Right cardiac atrium (tissue), 5 donors: ENCODE measurements at places on chromosomes 11 and 22. TPM values are rescaled to one million over a fixed set of nuclear protein-coding genes. Genes with fewer than 3 reads are reported as not detected.

- no peak for DNase-seq
Measured at GRCh38 chr11:58940028-58940427, 740 bp downstream of the GLYATL1 start.

DNA sequence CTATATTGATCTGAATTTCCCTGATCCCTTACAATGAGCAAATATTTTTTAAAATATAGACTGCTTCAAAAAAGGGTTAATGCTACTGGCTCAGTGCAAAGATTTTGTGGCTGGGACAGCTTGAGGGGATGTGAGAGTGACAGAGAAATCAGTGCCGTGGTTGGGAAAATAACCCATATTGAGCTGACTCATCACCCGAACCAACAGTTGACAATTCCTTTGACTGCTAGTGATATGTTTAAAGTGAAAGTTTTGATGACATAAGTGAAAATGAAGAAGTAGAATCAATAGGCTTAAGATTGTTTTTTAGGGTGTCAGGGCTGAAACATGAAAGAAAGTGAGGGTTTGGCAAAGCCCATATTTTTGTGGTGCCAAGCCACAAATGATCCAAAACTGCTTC, 257.1 kb upstream of the TENM4 start:
- DNase-seq, result no peak

DNA sequence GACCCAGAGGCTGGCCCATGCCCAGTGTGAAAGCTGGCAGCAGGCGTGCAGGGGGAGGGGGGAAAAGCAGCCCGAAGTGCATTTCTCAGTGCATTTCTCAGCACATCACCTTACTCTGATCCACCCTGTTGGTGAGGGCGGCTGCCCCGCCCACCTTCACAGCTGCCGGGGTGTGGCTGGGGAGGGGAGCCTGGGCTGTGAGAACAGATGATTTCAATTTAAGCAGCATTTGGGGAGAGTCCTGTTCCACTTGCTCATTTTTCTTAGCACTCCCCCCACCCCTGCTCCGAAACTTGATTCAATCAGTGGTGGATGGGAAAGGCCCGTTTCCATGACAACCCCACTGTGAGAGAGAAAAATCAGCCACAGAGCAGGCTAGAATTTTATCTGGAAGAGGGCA, 84.8 kb downstream of the SNX19 start:
- DNase-seq, result no peak

DNA sequence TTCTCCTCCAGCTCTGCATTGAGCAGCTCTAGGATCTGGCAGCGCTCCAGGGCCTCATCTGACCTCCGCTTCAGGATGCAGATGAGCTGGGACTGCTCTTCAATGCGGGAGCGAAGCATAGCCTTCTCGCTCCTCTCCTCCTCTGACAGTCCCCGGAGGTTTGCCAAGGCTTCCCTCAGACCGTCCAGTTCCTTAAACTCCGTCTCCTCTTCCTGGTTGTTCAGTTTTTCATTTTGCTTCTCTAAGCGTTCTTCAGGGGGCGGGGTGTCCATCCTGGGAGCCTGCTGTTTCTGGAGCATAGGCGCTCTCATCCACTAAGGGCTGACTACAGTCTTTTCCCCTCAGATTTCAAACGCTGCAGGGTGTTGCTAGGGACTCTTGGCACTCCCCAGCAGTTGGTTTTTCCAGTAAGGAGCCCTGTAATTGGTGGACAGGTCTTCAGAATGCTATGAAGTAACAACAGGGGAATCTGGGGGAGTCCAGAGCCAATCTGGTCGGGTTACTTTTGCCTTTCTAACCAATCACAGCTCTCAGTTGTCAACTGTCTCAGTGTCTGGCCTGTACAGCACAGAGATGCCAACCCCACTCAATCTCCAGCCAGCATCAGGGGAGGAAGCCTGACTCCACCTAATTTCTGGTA, at the start of gene CCDC89:
Gene CCDC89 (minus strand): TSS at position 376 of the 640 bp plus-strand sequence. CDS start 65 bp downstream, at position 311.
- DNase-seq, result peak; percentile 88

GRCh38 chr11:65786786-65787636, at the start of gene OVOL1:
Gene OVOL1, plus strand, starts transcription at chr11:65787063. Its CDS starts 311 bp downstream, at chr11:65787374.
- DNase-seq, result no peak

DNA sequence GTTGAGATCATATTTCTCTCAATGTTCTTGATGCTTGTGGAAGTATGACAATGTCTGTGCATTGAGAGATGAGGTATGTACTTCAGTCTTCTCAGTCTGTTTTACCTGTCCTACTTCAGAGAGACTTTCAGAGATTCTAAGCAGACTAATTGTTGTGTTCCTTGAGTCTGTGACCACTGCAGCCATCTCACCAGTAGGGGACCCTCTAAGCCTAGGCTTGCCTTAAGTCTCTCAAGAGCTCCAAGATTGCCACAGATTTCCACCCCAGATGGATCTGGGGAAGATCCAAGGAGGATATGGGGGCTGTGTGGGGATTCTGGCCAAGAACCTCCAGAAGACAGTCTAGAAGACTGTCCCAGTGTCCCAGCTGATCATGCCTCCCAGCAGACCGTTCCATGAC, 179.9 kb upstream of the PLET1 start:
- DNase-seq, result no peak

DNA sequence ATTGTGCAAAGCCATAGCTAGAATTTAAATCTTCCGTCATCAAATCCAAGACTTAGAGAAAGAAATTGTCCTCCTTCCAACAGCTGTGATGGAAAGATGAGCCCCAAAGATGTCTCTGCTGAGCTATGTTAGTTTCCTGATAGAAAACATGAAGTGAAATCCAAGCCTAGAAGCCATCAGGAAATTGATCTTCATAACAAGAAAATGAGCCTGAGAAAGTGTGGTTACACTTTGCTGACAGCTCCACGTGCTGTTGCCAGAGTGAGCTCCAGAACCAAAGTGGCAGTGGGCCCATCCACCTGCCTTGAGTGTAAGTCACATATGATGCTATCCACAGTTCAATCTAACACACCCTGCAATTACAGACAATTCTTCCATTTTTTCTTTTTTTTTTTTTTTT, 58.0 kb upstream of the UBASH3B start:
- no peak for DNase-seq

DNA sequence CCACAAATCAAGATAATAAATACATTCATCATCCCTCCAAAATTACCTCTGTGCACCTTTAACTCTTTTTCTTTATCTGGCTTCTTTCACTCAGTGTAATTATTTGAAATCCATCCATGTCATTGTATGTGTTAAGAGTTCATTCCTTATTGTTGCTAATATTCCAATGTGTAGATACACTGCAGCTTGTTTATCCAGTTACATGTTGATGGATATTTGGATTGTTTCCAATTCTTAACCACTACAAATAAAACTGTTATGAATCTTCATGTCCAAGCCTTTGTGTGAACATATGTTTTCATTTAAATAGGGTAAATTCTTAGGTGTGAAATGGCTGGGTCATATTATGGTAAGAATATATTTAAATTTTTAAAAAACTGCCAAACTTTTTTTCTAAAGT, 323.3 kb upstream of the NCAM1 start:
- DNase-seq, result no peak

MAJIN gene
- polyA plus RNA-seq, result not detected

INCENP gene
- polyA plus RNA-seq, result 3.6 TPM

SLC22A25 gene
- not detected for polyA plus RNA-seq

MS4A4A gene
- polyA plus RNA-seq, result 5.1 TPM

PGA5 gene
- 3.6 TPM for polyA plus RNA-seq
